ENCODE measurements at places on chromosomes 7 and 10.

GRCh38 chr10:613271-614138 lies 76.0 kb downstream of the DIP2C start:
- no peak for DNase-seq

GRCh38 chr7:74494076-74494548 lies 40.4 kb downstream of the GTF2IRD1 start:
- no peak for DNase-seq

DNA sequence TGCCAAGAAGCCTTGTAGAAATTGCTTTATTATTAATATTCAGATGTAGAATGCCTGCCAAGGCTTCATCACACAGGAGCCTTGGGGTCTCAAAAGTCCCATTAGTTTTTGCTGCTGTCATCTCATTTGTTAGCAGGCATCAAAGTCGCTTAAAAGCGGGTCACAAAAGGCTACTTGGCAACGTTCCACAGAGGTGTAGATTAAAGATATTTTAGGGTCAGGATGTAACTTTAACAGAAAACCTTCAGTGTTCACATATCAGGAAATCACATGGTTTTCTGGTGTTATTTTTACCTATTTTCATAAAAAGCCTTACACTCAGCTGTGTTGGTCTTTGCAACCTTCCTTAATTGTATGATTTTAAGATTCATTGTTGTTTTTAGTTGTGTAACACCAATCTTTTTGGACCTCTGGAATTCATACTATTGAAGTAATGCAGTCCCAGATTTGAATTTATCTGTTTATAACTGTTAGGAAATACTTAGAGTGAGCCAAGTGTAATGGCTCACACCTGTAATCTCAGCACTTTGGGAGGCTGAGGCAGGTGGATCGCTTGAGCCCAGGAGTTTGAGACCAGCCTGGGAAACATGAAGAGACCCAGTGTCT lies 65.3 kb downstream of the TET1 start:
- no peak for DNase-seq

DNA sequence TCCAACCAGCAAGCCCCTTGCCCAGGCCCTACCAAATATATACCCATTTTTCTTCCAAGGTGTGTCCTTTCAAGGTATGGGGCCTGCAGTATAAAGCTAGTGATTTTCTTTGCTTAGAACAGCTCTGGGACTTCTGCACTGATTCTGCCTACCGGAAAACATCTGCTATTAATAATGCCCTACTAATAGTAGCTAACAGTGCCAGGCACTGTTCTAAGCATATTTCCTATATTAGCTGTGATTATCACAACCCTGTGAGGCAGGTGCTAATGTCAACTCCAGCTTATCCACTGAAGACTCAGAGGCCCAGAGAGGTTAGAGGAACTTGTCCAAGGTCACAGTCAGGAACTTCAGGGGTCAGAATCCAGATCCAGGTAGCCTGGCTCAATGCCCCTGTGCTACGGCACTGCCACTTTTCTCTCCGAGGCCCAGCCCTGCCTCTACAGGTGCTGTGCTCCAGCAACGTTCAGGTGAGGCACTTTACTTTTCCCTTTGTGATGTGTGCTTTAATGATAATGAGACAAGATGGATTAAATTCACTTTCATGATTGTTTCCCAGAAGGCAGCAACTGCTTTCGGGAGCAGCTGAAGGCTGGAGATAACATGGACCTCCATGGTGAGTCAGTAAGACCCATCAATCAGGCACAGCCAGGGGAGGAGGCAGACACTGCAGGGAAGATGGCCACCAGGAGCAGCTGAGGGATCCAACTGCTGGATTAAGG lies 26.7 kb downstream of the TAS2R41 start:
- DNase-seq: no peak

- no peak for DNase-seq
Measured at GRCh38 chr7:78125884-78126283, 327.3 kb downstream of the PHTF2 start.

GRCh38 chr10:125768219-125768855 lies 7.3 kb downstream of the MMP21 start:
- DNase-seq: no peak

DNA sequence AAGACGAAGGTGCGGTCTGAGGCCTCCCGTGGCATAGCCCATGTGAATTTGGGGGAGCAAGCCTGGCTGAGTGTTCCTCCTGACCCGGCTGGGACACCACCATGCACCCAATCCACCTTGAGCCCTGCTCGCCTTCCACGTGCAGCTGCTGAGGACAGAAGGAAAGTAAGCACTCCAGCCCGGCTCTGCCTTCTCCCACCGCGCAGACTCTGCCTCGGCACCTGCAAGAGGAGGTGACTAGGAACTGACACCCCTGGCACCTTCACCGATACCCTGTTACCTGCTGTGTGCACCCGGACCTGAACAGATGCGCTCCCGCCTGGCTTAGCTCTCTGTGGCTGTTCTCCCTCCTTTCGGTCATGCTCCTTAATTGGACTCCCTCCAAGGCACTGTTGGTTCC lies 57.0 kb upstream of the OPN4 start:
- no peak for DNase-seq

- no peak for DNase-seq
Measured at GRCh38 chr7:34277803-34278199, 372.5 kb downstream of the BMPER start.

GRCh38 chr10:29064680-29065079 lies 224.2 kb upstream of the LYZL1 start:
- no peak for DNase-seq

GRCh38 chr10:118669020-118669791 lies 73.8 kb upstream of the PRLHR start:
- no peak for DNase-seq

DNA sequence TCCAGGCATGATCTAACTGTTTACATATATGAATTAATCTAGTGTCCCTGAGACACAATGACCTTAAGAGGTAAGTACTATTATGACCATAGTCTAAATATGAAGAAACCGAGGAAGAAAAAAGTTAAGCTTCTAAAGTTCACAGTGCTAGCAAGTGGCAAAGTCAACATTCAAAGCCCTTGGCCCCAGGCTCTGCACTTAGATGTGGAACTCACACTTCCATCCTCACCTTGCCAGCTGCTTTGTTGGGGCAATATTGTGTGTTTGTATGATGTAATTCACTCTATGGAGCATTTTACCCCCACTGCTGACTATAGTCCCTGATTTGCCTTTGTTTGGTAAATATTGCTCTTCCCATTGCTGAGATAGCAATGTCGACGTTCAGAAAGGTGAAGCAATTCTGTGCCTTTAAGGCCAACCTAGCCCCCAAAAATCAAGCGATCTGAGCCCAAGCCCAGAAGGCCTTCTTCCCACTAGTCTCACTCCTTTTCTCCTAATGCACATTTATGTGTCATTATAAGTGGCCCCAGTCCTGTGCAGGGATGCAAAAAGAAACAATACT lies 487.6 kb upstream of the ZMIZ1 start:
- no peak for DNase-seq

GRCh38 chr7:47827351-47827756 lies 120.9 kb downstream of the PKD1L1 start:
- no peak for DNase-seq

- no peak for DNase-seq
Measured at GRCh38 chr10:13668126-13668525, 81.4 kb downstream of the PRPF18 start.

- DNase-seq: no peak
Measured at GRCh38 chr7:63073736-63074135, 924.9 kb upstream of the ZNF722 start.

- no peak for DNase-seq
Measured at GRCh38 chr7:159019111-159019510, 125.6 kb downstream of the VIPR2 start.

- DNase-seq: peak; percentile 26
Measured at GRCh38 chr10:15370856-15371701, at the start of gene FAM171A1. FAM171A1 (minus strand) TSS chr10:15371289; CDS start chr10:15371052, 237 bp downstream.

- DNase-seq: no peak
Measured at GRCh38 chr7:115707258-115708012, 323.1 kb downstream of the TFEC start.

DNA sequence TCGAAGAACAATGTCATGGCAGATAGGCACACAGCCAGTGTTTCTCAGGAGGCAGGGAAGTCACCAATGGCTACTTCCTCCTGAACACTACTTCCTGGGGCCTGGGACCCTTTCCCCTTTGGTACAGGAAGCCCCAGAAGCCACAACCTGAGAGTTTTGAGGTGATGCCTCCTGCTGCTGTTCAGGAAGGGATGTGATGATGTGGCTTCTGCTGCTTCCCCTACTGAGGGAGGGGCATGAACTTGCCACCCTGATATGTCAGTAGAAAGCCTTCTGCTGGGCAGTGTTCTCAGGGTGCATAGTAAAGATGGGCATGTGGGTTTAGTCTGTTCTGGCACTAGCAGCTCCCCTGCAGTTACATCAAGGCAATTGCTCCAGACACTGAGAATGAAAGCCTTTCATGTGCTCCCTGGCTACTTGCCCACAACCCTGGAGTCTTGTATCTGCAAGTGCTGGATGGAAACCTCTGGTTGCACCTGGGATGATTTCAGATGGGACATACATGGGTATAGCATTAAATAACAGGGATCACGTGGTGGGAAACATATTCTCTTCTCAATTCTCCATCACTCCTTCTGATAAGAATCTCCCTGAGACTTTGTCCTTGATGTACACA lies 69.3 kb downstream of the ADRA2A start:
- no peak for DNase-seq

- no peak for DNase-seq
Measured at GRCh38 chr7:39659356-39660013, 36.1 kb downstream of the RALA start.

GRCh38 chr7:140655511-140656408 lies 15.1 kb upstream of the DENND2A start:
- no peak for DNase-seq

DNA sequence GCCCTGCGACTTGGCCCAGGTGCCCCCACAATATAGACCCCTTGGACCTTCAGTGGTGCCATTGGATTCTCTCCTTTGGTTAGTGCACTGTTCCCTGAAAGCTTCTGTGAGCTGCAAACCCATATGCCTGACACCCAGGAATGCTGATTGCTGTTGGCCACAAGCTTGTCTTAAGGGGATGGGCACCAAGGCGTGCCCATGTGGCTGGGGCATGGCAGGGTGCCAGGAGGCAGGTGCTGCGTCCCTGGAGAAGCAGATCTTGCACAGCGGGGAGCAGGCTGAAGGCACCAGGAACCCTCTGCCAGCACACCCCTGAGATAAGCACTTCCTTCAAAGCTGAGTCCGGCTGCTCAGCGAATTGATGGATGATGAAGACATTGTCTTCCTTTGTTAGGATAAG lies 411.8 kb downstream of the SDK1 start:
- no peak for DNase-seq

DNA sequence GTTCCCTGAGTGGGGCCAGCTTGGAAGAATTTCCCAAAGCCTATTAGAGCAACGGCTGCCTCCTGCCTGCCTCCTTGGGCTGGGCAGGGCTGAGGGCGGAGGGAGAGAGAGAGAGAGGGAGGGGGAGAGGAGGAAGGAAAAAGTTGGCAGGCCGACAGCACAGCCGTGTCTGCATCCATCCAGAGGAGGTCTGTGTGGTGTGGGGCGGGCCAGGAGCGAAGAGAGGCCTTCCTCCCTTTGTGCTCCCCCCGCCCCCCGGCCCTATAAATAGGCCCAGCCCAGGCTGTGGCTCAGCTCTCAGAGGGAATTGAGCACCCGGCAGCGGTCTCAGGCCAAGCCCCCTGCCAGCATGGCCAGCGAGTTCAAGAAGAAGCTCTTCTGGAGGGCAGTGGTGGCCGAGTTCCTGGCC lies at the start of gene AQP1:
Gene AQP1, plus strand, starts transcription at position 293 of the 409 bp plus-strand sequence. Its CDS starts 57 bp downstream, at position 350.
- DNase-seq: no peak

DNA sequence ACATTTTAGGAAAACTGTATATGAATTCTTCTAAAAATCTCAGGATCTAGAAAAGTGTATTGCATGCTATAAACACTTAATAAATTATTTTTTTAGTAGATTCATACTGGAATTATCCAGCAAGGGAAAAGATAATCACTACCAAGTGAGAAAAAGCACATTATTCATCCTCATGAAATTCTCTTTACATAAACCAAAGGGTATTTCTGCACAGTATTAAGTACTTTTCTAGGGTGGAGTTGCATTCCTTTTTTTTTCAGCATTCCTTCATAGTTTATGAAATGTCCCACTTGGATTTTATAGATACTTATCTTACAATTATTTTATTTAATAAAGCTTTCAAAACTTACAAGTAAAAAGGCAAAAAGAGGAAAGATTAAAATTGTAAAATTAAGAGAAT lies 403.3 kb downstream of the HGF start:
- DNase-seq: no peak

GRCh38 chr10:112695539-112695938 lies 248.5 kb downstream of the VTI1A start:
- no peak for DNase-seq

GRCh38 chr7:126026421-126027088 lies 1096.9 kb upstream of the POT1 start:
- no peak for DNase-seq

DNA sequence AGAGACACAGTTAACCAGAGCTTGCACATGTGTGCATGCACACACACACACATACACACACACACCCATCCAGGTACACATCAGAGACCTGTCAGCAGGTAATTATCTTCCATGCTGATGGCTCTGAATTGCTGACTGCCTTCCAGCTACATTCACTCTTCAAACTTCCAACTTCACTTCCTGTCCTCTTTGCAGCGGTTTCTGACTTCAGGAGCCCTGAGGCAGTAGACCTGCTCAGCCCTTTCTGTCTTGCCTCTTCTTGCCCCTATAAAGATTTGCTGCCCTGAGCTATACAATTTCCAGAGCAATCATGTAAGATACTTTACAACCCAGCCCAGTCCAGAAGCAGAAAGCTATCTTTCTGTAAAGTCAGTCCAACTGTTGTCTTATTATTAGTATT lies 310.2 kb downstream of the FGFR2 start:
- DNase-seq: no peak

- DNase-seq: no peak
Measured at GRCh38 chr7:148553979-148554378, 36.6 kb upstream of the C7orf33 start.

- no peak for DNase-seq
Measured at GRCh38 chr10:955820-956217, 24.3 kb upstream of the LARP4B start.

GRCh38 chr7:157125376-157126223 lies 13.1 kb upstream of the UBE3C start:
- DNase-seq: no peak

DNA sequence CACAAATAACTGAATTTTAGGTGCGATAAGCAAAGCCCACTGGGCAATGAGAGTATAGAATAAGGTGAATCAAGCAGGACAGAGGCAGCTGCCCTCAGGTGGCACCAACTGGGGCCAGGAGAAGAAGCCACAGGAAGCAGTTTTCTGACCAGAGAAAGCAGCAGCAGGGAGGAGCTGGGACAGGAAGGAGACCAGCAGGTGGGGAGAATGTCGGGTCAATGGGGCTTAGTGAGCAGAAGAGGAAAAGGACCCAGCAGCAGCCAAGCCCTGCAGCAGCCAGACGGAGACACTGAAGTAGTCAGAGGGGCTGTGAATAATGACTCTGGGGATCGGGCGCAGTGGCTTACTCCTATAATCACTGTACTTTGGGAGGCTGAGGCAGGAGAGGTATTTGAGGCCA lies 209.6 kb upstream of the SH2B2 start:
- no peak for DNase-seq
